EH (cell line): ENCODE measurements at places on chromosomes 7 and 10.

DNA sequence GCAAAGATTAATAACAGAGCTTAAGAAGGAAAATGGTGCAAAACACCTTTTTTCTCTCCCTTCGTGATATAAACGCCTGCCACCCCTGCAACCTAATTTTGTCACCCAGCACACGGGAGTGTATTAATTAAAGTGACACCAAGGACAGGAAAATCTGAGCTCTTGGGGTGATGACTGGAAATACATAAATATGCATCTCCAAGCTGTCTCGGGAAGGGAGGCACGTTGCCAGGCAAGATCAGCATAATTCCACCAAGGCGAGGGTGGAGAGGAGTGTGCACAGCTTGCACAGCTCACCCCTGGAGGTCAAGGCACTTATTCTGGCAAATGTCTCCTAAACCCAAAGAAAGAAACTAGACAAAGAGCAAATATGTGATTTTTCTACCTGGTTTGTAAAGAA, 700.9 kb downstream of the GRID1 start:
- DNase-seq = no peak

DNA sequence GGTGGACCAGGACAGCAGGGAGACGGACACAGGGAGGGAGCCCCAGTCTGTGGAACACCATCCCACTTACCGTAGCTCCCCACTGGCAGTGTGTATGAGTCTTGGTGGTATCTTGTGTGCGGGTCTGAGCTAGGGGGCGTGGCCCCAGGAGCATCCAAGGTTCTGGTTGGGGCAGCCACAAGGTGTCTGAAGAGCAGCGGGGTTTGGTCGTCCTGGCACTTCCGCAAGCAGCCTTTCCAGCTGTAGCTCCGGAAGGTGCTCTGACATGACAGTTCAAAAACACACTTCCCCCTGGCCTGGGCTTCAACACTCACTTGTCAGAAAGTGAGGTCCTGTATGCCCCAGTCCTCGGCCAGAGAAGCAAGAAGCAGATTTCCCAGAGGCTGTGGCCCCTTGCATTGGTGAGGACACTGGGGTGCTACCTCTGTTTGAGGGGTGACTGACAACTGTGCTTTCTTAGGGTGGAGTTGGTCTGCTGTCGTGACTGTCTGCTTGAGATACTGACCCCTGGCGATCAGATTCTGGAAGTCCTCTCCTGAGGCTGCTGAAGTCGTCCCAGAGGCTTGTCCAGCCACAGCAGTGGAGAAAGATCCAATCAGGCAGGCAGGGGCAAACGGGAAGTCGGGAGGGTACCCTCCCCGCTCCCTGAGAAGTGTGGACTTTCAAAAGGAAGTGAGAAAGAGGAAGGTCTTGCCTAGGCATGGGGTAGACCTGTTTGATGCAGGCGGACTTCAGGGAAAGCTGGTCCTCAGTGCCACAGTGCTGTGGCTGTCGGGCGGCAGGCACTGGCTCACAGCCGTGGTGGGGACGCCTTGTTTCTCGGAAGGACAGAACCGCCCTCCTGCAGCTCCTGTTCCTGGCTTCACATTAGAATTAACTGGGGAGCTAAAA, 51.4 kb upstream of the PFKFB3 start:
- DNase-seq = peak; percentile 66

DNA sequence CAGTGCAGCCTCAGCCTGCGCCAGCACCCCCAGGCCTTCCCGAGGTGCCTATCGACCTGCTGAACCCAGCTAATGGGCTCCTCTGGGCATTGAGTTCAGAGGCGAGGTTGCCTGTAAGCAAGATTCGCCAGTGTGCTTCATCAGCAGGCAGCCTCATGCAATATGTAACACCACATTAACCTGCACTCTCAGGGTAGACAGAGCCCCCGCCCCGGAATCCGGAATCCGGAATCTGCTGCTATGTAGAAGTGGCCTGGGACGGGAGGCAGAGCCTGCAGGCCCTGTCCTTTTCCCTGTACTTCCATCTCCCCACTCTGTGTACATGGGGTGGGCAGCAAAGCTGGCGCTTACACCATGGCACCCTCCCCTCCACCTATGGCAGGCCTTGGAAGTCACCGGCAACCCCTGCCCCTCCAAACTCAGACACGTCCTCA, 83.9 kb upstream of the RET start:
- no peak for DNase-seq

- DNase-seq = no peak
These were observed 7.7 kb upstream of the COMTD1 start for GRCh38 chr10:75243426-75243825.

GRCh38 chr10:110356628-110357245, 52.0 kb upstream of the SMNDC1 start:
- peak; percentile 71 for DNase-seq

GRCh38 chr10:121070275-121071070, 219.3 kb downstream of the WDR11 start:
- DNase-seq = no peak

- DNase-seq = no peak
These were observed 24.6 kb downstream of the FRMPD2 start for GRCh38 chr10:48249763-48250351.

DNA sequence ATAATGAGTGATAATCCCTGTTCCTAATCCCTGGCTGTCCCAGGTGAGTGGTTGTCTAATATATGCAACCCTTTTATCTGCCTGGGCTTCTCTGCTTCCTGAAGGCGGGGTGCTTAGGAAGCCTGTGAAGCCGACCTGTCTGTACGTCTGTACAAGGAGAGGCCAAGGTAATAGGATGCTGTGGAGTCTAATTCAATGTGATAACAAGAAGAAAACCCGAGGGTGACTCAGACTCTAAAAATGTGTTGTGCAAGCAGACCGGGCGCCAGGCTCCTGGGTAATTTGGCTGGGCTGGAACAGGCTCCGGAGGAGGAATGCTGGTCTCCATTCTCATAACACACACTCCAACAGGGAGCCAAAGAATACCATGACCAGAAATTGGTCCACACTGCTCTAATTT, 43.6 kb downstream of the THNSL1 start:
- peak; percentile 89 for DNase-seq

DNA sequence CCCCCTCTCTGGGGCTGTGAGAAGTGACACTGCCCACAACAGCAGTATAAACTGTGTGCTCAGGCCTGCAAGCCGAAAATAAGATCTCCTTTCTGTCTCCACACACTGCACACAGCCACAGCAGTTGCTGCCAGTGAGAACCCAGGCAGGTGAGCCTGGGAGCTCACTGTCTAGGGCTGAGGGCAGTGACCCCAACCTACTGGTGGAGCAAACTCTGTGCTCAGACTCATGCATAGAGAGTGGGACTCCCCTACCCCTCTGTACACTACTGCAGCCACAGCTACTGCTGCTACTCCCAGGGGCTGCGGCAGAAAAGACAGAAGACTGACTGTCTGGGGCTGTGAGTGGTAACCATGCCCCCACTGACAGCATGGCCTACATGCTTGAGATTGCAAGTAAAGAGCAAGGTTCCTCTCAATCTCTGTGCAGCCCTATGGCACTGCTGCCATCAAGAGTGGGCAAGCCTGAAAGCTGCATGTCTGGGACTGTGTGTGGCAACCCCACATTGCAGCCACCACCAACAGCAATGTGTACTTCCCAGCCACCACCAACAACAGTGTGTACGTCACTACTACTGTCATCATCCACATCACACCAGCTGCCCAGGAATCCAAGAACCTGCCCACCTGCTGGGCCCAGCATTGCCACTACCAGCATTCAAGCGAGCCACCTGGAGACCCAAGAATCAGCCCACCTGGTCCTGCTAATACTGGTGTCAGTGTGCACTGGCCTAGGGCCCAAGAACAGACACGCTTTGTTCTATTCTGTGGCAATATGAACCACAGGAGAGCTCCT, 226.1 kb downstream of the XPNPEP1 start:
- DNase-seq = no peak

DNA sequence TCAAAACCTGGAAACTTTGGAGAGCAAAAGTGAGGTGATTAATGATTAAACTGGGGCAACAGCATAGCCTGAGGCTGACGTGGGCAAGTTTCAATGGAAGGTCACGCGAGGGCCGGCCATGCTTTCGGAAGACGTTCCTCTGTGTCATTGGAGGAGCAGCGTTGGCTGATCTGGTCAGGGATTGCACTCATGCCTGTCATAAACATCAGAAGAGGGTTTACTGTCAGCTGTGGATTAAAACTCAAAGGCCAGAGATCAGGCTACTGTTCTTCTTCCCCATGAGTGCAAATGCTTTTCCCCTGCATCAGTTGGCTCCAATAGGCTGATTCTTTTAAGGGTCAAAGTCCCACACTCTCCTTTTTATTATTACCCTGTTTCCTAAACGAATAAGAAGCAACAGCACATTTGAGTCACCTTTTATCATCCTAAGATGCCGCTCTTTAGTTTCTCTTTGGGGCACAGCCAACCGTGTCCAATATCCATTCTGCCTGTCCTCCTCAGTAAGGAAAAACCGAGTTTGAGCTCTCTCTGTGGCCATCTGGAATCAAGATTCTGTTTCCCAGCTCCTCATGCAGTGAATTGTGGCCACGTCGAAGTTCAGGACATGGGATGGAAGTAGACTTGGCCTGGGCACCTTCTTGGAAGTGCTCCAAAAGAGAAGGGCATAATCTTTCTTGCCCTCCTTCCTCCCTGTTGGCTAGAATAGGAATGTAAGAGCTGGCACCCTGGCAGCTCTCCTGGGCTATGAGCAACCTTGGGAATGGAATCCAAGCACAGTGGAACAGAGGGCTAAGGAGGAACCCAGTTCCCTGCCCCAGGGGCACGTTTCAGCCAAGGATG, 62.5 kb upstream of the INSIG1 start:
- no peak for DNase-seq

DNA sequence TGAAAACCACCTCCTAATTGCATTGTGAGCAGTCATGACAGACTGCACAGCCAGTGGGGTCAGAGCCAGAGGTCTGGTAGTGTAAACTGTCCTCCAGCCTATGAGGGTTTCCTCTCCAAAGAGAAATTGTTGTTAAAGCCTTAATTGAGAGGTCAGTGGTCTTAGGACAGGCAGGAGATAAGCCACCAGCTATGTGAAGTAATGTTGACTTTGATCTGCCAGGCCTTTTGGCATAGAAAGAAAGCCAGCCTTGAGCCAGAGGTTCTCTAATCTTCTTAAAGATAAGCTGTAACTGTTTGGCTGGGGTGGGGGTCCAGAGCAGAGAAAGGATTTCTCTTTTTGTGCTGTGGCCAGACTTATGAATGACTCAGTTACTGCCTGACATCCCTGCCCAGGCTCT, 248.4 kb downstream of the WDR11 start:
- DNase-seq = no peak

GRCh38 chr10:6689036-6689435, 109.0 kb upstream of the PRKCQ start:
- DNase-seq = no peak

DNA sequence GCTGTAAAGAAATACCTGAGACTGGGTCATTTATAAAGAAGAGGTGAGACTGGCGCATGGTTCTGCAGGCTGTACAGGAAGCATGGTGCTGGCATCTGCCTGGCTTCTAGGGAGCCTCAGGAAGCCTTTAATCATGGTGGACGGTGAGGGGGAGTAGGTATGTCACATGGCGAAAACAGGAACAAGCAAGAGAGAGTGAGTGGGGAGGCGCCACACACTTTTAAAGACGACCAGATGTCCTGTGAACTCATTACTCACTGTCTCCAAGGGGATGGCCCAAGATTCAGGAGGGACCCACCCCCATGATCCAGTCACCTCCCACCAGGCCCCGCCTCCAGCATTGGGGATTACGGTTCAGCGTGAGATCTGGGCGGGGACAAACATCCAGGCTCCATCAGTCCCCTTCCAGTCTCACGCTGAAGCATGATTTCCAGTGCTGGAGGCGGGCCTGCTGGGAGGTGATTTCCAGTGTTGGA, 3.2 kb downstream of the ZNF316 start:
- DNase-seq = peak; percentile 57

GRCh38 chr10:133274751-133275683, 1.7 kb downstream of the ADAM8 start:
- no peak for DNase-seq

DNA sequence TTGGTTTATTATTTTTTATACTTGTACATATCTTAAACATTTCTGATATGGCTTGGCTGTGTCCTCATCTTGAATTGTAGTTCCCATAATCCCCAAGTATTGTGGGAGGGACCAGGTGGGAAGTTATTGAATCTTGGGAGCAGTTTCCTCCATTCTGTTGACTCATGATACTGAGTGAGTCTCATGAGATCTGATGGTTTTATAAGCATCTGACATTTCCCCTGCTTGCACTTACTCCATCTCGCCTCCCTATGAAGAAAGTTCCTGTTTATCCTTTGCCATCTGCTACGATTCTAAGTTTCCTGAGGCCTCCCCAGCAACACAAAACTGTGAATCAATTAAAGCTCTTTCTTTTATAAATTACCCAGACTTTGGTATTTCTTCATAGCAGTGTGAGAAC, 207.7 kb downstream of the TPK1 start:
- no peak for DNase-seq

DNA sequence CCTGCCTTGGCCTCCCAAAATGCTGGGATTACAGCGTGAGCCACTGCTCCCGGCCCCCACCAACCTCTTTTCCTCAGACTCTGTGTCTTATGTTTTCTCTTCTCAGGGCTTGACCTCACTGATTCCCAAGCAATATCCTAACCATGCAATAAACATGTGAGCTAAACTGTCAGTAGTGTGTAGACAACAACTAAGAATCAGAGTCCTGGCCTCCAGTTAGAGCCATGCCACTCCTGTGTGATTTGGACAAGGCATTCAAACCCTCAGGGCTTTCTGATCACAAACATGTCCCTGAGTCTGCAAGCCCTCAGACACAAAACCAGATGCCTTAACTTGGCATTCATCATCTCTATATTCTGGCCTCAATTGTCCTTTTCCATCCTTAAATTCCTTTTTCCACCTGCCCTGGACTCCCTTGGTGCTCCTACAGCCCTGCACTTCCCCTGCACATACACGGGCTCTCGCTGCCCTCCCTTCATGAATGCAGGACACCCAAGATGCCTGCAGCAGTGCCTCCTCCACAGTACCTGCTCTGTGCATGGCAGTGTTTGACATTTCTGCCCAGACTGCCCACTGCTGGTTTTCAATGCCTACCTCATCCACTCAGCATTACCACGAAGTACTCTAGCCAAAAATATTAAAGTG, 142.8 kb downstream of the CYP26A1 start:
- no peak for DNase-seq

- DNase-seq = no peak
These were observed at the start of gene CREB5 for GRCh38 chr7:28411876-28412662. Gene CREB5 (plus strand): TSS chr7:28412518. CDS start chr7:28412915, 397 bp downstream.

GRCh38 chr10:32906595-32906994, 51.4 kb downstream of the ITGB1 start:
- no peak for DNase-seq

- no peak for DNase-seq
These were observed 139.7 kb downstream of the ATE1 start for GRCh38 chr10:121788115-121788514.
